AML-193 (cell line): ENCODE measurements at places on chromosomes 3 and 15.

GRCh38 chr15:92071045-92071634, 217.6 kb downstream of the SLCO3A1 start:
- no peak for DNase-seq

DNA sequence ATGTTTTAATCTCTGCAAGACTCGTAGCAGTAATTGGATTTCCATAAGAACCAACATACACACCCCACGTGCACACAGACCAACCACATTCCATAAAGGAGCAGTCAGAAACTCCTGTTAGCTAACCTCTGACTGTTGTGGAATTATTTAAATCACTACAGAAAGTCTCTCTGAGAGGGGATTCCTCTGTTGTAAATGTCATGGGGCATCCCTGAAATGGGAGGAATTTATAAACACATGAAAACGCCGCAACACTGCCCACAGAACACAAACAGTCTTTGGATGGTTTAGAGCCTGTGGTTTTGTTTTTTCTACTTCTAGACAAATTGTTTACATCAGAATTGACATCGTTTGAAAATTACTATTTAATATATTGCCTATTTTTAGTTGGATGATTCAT, 740.1 kb upstream of the GRM7 start:
- DNase-seq = no peak

- DNase-seq = peak; percentile 81
Observed at GRCh38 chr3:37779289-37780152, 82.2 kb upstream of the CTDSPL start.

DNA sequence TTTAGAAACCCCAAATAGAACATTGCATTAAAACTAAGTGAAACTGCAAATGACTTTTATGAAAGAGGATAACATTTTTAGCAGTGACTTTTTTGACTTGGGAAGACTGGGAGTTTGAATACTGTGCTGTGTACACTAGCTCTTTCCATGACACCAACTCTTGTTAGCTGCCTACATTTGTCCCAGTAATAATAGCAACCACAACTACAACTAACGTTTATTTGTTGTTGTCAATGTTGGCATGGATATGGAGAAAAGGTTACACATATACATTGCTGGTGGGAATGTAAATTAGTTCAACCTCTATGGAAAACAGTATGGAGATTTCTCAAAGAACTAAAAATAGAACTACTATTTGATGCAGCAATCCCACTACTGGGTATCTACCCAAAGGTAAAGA, 329.6 kb upstream of the ADAMTS9 start:
- no peak for DNase-seq

- no peak for DNase-seq
Observed at GRCh38 chr15:69272891-69273290, 25.8 kb upstream of the PAQR5 start.

DNA sequence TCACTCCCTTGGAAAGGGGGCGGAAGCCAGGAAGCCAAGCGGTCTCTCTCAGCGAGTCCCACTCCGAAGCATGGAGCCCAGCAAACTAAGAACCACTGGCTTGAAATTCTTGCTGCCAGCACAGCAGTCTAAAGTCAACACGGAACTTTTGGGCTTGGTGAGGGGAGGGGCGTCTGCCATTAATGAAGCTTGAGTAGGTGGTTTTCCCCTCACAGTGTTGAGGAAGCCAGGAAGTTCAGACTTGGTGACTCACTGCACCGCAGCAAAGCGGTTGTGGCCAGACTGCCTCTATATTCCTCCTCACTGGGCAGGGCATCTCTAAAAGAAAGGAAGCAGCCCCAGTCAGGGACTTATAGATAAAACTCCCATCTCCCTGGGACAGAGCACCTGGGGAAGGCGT, 665.4 kb upstream of the CBLB start:
- DNase-seq = no peak

DNA sequence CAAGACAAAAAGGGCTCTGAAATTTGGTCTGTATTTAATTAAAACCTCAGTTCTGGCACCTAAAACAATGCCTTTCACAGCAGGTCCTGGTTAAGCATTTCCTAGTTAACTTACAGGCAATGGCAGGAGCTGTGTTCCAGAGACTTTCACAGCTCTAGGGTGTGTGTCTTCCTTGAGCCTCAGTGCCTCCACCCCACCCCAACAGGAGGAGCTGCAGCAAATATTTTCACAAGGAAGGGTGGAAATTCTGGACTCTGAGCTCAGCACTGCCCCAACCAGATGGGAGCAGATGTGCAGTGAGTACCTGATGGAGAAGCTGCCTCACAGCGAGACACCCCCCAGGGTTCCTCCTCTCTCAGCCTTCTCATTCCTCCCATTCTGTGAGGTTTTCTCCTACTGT, 106.3 kb upstream of the SPATA12 start:
- no peak for DNase-seq

DNA sequence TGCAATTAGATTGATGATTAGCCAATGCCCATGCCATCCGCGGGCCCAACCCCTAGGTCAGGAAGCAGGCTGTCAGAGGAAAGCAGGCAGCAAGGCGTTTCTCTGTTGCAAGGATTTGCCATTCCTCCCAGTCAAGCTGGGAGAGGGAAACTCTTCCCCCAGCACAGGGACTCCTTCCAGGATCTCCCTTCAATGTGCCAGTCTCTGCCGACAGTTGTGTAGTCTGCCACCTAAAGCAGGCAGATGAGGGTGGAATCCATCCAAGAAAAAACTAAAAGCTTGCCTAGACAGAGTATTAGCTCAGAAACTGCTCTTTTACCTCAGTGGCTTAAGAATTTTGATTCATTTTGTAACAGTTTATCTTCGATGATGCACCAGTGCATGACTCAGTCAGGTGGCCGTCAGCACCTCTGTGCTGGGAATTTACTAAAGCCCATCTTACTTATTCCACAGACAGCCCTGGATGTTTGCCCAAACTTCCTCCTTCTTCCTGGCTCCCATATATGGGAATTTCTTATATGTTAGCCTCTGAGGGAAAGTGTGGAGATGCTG, 501.5 kb upstream of the THBS1 start:
- DNase-seq = no peak

GRCh38 chr3:68163062-68163461, 508.6 kb upstream of the SUCLG2 start:
- no peak for DNase-seq

- no peak for DNase-seq
Observed at GRCh38 chr3:88235102-88235501, 85.3 kb downstream of the C3orf38 start.

GRCh38 chr3:172461530-172462138, 13.4 kb upstream of the GHSR start:
- peak; percentile 67 for DNase-seq

- no peak for DNase-seq
Observed at GRCh38 chr15:81962482-81962881, 83.3 kb downstream of the MEX3B start.

GRCh38 chr15:50973605-50974004, 65.1 kb downstream of the AP4E1 start:
- no peak for DNase-seq

GRCh38 chr3:87332789-87333188, 56.4 kb upstream of the POU1F1 start:
- DNase-seq = no peak

DNA sequence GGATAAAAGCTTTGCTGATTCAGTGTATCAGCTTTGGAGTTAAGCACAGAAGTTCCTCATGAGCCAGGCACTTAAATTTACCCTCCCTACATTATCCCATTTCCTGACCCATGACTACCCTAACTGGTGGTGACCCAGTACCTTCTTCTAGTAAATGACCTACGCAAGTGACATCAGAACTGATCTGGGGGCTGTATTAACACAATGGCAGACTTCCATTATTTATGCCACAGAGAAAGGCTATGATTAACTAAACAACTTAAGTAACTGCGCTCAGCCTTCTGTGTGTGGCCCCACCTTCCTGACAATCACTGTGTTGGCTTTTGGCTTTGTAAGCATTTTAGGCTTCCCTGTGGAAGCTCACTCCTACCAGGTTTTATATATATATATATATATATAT, 1.9 kb downstream of the MB21D2 start:
- DNase-seq = no peak

DNA sequence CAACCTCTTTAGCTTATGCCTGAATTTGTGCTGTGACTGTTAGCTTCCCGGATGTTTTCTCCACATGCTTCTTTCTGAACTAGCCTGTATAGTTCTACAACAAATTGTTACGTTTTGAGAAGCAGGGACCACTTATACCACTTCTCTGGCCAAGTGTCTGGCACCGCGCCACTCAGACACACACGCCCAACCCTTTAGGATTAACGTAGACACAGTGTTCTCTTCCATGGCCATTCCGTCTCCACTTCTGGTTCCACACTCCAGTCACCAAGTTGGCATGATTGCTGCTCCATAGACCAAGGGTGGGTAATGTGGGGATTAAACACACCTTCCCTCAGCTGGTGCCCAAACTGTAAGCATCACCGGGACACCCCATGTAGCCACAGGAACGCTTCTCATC, 755 bp upstream of the TMEM108 start:
- DNase-seq = no peak

DNA sequence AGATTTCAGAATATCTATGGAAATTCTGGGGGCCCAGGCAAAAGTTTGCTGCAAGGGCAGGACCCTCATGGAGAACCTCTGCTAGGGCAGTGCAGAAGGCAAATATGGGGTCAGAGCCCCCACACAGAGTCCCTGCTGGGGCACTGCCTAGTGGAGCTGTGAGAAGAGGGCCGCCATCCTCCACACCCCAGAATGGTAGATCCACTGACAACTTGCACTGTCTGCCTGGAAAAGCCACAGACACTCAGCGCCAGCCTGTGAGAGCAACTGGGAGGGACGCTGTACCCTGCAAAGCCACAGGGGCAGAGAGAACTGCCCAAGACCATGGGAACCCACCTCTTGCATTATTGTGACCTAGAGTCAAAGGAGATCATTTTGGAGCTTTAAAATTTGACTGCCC, 13.8 kb downstream of the CCNDBP1 start:
- DNase-seq = no peak

DNA sequence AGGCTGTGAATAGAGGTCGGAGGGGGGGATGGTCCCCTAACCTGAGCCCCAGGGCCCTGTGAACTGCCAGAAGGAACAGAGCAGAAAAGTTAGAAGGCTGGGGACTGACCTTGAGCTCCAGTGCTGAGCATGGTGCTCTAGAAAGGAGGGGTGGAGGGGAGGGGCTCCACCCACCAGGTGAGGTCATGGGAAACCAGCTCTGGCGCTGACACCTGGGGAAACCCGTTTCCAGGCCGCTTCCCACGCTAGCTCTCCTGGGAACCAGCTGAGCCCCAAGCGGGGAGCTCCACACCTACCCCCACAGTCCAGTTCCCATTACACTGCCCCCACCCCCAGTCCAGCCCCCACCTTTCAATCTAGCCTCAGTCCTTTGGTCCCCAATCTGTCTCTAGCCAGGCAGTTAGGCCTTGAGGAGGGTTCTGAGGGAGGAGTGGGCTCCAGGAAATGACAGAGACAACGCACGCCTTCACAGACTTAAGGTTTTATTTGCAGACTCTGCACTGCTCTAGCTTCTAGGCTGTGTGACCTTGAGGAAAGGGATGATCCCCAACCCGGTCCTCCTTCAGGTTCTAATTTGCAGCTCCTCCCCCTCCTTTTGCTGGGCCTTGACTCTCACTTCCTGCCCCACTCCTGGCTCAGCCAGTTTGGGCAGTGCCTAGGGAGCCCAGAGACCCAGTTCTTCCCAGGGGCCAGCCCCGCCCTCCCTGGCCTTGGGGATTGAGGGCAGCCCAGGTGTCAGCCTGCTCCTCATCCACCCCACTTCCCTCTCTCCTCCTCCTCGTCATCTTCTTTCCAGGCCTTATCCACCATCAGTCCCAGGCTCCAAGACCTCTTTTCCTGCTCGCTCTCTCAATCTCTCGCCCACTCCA, 2.1 kb downstream of the RHOV start:
- no peak for DNase-seq

DNA sequence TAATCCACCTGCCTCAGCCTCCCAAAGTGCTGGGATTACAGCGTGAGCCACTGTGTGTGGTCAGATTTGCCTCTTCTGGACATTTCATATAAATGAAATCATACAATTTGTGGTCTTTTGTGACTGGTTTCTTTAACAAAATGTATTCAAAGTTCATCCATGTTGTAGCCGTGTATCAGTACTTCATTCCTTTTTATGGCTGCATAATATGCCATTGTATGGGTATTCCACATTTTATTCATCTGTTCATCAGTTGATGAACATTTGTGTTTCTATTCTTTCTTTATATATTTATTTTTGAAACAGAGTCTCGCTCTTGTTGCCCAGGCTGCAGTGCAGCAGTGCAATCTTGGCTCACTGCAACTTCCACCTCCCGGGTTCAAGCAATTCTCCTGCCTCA, 25.8 kb downstream of the WDR76 start:
- no peak for DNase-seq

DNA sequence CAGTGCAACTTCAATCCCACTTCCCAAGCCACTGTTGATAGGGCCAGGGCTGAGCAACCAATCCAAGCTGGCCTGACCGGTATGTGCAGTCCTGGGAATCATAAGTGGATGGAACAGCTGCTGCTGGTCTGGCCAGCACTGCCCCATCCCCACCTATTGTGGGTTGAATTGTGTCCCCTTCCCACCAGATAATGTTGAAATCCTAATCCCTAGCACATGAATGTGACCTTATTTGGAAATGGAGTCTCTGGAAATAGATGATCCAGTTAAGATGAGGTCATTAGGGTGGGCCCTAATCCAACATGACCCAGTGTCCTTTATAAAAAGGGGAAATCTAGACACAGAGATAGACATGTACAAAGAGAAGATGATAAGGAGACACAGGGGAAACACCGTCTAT, 13.7 kb upstream of the PDIA5 start:
- DNase-seq = no peak

GRCh38 chr3:187522293-187522692, 147.9 kb downstream of the SST start:
- DNase-seq = no peak

DNA sequence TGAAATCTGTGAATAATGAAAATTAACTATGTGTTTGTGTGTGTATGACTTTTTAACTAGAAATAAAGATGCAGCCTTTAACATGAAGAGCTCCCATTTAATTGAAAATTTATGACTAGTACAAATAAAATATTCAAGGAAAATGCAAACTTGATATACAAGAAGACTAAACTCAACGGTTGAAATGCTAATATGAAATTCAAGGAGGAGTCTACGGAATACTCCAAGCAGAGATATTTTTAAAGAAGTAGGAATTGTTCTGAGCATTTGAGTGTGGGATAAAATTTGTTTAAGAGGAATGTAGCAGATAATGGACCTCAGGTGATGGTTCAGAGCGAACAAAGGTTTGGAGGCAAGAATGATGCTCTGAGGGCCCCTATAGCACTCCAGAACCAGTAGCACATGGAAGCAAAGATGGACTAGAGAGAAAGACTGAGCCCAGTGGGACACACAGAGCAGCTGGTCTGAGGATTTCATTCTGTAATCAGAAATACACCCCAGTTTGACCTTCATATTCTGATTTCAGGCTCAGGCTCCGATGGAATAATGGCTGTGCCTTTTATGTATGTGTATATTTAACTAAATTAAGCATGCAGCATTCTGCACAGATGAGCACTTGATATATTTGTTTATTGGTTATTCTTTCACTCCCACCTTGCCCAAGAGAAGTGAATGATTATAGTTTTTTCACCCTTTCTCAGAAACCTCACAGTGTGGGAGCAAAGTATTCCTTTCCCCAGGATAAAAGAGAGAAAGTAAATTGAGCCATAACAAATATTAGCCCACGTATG, 227.1 kb downstream of the ZPLD1 start:
- no peak for DNase-seq

GRCh38 chr3:168531116-168531515, 435.4 kb upstream of the GOLIM4 start:
- no peak for DNase-seq
